ENCODE measurements at places on chromosomes 3 and 15.

DNA sequence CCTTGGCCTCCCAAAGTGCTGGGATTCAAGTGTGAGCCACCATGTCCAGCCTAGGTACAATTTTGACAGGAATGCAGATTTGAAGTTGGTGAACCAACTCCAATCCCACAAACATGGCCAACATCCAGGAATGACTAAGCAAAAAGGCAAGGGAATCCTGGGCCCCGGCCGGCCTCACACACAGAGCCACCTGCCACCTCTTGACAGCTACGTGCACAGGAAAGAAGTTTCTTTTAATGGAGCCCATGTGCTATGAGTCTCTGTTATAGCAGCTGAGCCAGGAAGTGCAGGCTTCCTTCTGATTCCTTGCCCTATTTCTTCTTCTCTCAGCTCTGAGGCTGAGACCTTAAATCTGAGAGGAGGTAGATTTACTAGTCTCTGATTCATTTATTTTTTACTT lies 8.8 kb downstream of the TMEM40 start:
- no peak for DNase-seq

DNA sequence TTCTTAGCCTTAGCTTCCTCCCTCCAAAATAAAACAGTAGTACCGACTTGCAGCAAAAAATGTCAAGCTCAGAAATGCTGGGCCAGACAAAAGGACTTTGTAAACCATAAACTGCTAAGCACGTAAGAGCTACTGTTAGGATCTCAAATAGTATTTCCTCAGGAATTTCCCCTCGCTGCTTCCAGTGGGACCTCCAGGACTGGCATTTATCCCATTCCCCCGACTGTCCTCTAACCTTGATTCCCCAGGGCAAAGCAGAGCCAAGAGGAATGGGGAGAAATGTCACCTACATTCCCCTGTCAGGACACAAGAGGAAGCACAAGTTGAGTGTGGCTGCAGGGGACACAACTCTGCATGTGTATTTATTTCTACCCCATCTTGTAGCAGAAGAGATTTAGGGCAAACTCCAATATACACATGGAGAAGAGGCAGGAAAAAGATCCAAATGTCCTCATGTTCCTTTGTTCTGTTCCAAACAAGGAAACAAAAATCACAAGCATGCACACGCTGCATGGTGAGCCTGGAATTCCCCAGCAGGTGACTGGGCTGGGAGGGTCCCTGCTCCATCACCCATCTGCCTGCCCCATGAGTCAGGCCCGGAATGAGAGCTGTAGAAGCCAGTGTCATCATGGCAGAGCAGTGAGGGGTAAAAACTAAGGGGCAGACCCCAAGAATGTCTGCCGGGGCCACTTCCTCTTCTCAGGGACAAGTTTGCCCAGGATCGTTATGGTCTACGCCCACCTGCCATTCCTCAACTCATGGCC lies 4.2 kb downstream of the STOML1 start:
- DNase-seq, result no peak

DNA sequence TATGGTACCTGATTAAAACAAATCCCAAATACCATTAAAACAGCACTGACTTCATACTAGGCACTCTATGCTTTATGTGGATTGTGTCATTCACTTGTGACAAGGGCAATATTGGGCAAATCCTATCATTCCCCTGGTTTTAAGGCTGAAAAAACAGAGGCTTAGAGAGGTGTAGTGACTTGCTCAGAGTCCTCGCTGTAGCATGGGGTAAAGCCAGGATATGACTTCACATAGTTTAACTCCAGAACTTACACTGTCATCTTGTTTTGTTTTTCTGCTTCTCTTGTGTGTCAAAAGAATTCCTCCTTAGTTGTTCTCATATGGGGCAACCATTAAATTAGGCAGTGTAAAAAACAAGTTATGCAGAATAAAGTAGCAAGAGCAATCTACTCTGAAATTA lies 40.3 kb upstream of the ICE2 start:
- no peak for DNase-seq

GRCh38 chr3:193248848-193249468 lies 7.9 kb downstream of the PLAAT1 start:
- no peak for DNase-seq

DNA sequence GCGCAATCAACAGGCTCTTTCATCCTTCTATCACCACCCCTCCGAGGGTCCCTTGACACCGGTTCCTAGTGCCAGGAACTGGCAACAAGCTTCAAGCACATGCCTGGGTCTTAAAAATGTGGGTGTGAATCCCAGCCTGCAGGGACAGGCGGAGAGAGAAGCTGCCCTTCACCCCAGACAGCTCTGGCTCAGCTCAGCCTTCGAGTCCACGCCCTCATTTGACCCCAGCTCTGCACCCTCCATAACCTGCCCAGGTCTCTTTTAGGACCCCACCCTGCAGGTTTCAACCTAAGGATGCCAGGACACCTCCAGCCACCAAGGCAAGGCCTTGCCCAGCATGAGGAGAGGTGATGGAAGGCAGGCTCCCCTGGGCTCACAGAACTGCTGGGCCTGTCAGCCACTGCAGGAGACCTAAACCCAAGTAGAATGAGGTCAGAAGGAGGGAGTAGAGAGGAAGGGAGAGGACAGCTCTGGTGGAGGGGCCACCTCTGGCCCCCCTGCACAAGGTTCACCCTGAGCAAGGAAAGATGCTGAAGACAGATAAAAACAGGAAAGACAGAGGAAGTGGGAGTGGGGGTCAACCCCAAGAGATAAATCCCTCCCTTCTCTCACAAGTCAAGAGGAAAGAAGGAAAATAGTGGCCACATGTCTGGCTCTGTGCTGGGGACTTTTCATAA lies 2.6 kb upstream of the LOXL1 start:
- no peak for DNase-seq

Data from stimulated activated CD8-positive, alpha-beta memory T cell treated with anti-CD3 and anti-CD28 coated beads, Interleukin-4, amount 100 ng/mL, for 4 hours (primary cell).